MV-4-11 (cell line): ENCODE measurements at places on chromosomes 12 and 14.

- no peak for DNase-seq
Observed at GRCh38 chr14:101108579-101109346, 205.2 kb upstream of the RTL1 start.

GRCh38 chr12:15050659-15051058, 77.8 kb downstream of the PDE6H start:
- DNase-seq, result no peak

DNA sequence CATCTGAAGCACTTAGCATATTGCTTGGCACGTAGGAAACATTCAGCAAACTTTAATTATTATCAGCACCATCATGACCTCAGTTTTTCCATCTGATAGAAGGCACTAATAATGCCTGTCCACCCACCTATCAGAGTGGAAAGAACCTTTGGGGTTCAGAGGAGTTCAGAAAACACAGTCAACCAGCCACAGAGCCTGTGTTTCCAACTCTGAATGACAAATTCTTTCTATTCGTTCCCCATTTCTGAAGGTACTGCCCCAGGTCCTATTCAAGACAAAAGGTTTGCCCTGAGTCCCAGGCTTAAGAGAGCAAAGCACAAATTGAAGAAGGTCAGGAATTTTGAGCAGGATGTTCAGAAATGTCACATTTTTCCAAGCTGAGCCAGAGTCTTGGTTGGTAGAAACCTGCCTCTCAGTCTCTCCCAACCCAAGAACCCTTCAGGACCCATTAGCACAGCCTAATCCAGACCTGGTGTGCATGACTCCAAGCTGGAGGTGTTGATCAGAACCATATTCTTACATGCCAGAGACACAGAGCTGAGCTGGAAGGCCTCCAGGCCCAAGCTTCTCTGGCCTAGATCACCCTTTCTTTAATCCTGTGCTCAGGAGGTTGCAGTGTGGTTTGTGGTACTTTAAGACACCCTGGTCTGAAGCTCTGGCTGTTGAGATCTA, 114.4 kb downstream of the TBX5 start:
- no peak for DNase-seq

- DNase-seq, result no peak
Observed at GRCh38 chr14:100073576-100074430, 8.6 kb downstream of the EVL start.

GRCh38 chr14:73386342-73386741, 72.0 kb downstream of the NUMB start:
- DNase-seq, result no peak
